ENCODE measurements at places on chromosomes 7 and 10.

DNA sequence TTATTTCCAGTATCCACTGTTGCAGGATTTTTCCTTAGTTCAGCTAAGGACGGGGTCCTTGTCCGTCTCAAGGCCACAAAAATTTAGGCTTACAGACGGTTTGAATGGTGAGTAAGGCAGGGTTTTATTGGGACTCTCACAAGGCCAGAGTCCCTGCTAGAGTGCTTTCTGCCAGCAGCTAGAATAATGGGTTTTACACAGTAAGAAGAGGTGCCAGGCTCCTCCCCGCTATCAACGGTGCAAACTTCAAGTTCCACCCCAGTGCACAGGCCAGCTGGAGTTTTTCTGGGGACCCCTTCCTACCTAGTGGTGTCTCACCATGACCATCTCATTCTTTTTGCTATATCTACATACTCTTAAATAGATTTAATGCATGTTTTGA is 198.5 kb upstream of the KCTD7 start:
- DNase-seq, result no peak

GRCh38 chr10:86091216-86091615 is 275.4 kb downstream of the GRID1 start:
- no peak for DNase-seq

- no peak for DNase-seq
These were observed 751.6 kb downstream of the GRID1 start for GRCh38 chr10:85614981-85615380.

DNA sequence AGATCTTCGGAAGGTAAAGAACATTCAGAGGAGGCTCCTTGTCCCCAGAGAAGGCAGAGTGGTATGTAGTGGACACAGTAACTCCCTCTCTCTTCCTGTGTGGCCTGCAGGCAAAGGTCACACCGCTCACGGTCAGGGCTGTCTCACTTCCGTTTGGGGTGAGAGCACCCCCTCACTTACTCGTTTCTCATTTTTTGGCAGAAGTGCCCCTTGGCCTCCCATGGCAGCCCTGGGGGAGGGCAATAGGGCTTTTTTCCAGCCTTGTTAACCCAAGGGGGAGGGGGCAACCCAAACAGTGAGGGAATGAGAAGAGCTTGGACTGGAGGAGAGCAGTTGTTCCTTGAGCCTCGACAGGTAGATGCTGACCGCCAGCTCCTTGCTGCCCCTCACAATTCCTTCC is 31.8 kb upstream of the SRGN start:
- no peak for DNase-seq

DNA sequence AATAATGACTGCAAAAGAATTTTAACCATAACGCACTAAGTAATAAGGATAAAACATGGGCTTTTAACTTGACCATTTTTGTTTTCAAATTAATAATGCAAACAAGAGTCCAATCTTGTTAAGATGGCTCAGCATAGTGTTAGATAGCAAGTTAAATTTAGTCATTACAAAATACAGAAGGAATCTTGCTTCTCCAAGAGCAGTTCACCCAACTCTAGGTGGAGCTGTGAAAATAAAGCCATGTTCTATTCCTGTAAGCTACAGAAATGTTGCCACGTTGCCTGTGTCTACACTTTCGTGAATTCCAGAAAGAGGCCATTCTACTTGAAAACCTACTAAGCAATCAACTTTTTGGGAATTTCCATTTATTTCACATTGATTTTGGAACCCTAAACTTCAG is 191.9 kb downstream of the SFMBT2 start:
- no peak for DNase-seq

GRCh38 chr7:140342727-140343514 is 55.4 kb downstream of the SLC37A3 start:
- DNase-seq, result no peak

DNA sequence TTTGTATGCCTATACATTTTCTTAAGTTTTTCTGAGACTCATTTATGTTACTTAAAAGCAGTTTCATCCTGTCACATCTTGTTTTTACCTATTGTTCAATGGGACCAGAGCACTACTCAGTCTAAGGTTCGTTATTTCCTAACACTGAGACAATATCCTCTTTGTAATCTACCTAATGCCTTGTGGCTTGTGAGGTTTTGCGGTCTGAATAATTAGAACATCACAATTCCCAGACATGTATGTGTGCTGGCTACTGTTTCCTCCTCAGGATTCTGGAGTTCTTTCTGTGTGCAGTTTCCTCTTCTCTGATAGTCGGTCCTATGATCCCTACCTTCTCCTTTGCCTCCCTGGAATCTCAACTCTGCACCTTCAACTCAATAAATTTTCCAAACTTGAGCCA is 620.2 kb downstream of the ANKRD7 start:
- no peak for DNase-seq

DNA sequence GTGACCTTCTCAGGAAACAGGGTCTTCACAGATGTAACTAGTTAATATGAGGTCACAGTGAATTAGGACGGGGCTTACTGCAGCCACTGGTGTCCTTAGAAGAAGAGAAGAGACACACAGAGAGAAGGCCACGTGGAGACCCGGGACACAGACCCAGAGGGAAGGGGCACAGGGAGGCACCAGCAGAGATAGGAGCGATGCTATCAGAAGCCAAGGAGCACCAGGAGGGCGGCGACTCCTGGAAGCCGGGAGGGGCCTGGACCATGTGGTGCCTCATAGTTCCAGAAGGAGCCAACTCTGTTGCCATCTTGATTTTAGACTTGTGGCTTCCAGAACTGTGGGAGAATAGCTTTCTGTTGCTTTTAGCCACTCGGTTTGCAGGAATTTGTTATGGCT is 505.9 kb downstream of the TCERG1L start:
- DNase-seq, result no peak

DNA sequence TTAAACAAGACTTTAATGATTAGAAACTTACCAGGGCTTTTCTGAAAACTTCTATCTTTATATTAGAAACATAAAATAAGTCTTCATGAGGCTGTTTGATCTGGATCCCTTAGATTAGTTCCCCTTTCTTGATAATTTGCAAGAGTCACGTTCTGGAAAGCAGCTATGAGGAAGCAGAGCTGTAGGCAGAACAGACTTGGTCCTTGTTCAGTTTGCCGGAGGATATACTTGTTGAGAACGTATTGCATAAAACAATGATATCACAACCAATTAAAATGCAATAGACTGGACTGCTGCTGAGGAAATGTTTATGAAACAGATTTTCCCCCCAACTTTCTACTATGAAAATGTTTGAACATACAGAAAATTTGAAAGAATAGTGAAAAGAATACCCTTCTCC is 2.8 kb downstream of the SAMD9L start:
- DNase-seq, result no peak

DNA sequence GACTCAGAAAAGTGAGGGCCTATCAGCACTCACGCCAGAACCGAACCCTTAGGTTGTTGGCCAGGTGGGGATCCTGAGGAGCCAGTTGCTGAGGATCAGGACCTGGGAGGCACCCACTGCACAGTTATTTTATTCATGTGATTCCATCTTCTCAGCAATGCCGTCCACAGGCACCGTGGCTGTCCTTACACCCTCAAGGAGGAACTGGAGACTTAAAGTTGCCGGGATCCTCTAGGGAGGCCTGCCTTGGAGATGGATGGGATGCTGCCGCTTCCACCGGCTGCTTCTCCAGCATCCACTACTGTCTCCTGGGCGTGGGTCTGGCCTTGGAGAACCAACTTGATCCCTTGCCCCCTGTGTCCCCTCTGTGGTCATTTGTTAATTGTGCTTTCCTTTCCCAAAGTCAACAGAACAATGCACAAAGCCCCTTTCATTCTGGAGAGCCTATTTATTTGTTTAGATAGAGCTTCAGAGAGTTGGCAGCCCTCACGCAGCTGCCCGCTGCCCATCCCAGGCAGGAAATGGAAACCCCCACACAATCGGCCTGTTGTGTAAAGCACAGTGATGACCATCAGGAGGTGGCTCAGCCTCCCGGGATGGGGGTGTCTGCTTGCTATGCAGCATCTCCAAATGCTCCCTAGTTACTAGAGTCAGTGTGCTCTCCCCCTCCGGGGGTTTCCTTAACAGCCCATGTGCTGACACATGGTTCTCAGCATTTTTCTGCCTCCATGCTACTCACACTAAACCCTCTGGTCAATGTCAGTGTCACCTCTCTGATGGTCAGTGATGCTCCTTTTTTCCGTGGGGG is 52.9 kb upstream of the IGFBP3 start:
- no peak for DNase-seq

GRCh38 chr7:2510909-2511768 is 8.4 kb upstream of the LFNG start:
- no peak for DNase-seq

- DNase-seq, result no peak
These were observed 3.7 kb upstream of the CYP3A43 start for GRCh38 chr7:99824091-99824490.

DNA sequence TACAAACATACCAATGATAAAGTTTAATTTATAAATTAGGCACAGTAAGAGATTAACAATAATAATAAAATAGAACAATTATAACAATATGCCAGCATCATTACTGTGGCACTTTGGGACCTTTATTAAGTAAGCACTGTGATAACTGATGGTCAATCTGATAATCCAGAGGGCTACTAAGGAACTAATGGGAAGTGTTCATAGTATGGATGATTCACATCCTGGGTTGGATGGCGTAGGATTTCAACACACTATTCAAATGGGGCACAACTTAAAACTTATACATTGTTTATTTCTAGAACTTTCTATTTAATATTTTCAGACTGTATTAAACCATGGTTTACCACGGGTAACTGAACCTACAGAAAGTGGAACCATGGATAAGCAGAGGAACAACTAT is 90.8 kb downstream of the KIF20B start:
- DNase-seq, result no peak

GRCh38 chr10:124308811-124309210 is 109.9 kb downstream of the OAT start:
- DNase-seq, result no peak

GRCh38 chr7:96998744-96999143 is 6.6 kb upstream of the DLX6 start:
- DNase-seq, result no peak

- DNase-seq, result no peak
These were observed 150.1 kb downstream of the PLPP4 start for GRCh38 chr10:120607016-120607709.

GRCh38 chr7:122831436-122831835 is 54.8 kb downstream of the CADPS2 start:
- no peak for DNase-seq

GRCh38 chr10:80509403-80510161 is 28.1 kb upstream of the SH2D4B start:
- no peak for DNase-seq

- DNase-seq, result no peak
These were observed 38.9 kb downstream of the HK1 start for GRCh38 chr10:69317175-69317604.

DNA sequence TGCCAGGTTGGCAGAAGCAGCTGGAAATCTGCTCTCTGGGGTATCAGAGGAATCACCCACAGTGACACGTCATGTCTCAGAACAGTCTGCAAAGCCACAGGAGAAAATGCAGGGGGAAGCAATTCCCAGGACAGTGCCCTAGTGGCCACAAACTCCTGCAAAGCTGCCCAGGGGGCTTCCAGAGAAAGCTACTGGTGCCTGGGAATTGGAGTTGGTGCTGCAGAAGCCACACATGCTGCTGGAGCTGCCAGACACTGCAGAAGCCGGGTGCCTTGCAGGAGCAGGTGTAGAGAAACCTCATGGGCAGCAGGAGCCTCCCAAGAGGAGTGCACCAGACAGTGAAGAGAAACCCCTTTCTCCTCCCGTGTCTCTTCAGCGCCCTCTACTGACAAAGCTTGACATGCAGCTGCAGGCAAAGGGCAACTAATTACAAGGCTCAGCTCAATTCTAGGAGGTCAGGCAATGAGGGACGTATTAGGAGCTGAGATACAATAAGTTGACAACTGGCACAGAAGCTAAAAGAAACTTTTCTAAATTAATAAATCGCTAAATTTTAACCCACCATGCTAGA is 30.2 kb upstream of the NUB1 start:
- no peak for DNase-seq

DNA sequence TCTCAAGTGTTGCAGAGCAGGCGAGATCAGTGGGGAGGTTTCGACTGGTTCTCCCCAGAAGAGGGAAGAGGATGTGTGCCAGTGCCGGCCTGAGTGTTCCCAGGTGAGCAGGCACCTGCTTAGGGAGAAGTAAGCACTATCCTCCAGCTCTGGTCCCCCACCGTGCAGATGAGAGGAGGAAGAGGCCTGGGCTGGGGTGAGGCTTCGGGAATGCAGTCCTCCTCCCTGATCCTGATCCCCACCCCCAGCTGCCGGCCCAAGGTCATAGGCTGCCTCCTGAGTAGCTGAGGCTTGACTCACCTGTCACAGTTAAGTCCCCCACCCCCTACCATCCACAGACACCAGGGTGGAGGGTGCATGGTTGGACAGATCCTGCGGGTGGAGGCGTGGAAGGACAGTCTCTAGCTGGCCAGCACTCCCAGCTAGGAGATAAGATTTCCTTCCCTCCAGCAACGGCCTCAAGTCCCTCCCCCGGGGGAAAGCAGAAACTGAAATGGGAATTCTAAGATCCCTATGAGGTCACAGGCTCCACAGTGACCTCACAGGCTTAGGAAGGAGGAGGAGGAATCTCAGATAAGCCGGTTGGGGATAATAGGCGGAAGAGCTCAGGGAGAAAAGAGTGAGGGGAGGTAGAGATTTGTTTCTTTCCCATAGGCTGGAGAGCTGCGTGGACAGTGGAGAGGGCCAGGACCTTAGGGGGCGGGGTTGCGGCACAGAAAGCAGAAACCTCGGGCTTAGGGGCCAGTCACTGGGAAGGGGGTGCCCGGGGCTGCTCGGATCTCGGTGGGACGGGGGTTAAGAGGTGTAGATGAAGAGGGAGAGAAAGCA is 1.0 kb downstream of the LRCH4 start:
- no peak for DNase-seq

DNA sequence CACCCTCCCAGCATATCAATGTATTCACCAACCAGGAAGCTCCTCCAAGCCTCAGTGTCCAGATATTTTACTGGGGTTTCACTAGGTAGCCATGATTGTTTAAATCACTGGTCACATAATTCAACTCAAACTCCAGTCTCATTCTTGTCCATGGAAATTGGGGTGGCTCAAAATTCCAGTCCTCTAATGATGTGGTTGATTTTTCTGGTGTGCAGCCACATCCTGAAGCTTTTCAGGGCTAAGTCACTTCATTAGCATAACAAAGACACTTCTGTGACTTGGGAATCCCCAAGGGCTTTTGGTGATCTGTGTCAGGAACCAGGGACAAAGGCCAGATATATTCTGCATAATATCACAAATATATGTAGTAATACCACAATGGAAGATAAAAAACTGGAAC is 786.9 kb upstream of the IGFBP3 start:
- DNase-seq, result no peak

DNA sequence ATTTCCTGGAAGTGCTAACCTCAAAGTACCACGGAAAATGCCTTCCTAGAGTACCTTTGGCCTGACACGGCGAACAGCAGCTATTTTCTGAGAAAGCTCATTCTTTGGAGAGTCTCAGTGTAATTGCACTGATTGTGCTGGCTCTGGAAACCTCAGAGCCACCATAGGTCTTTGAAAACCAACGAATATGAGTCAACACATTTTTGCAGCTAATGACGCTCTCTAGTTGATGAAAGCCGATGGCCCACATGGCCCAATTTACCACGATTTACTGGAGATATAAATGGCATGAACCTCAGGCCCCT is 187.1 kb downstream of the ADARB2 start:
- no peak for DNase-seq
